ENCODE measurements at places on chromosomes 2 and 18.

DNA sequence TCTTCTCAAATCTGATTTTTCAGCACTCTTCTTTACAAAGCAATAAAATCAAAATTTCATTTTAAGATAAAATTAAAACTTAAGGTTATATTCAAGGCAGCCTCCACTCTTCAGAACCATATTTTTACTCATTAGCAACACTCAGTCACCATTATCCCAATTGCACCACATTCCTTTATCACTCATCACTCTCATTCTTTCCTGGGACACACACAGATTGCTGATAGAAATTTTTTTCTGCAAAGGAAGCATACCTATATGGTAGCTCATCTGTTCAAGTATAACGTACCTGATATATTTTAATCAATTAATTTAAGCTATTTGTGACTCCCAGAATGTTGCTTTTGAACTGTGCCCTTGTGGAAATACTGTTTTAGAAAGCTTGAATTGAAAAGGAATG, 1559.3 kb upstream of the ZEB2 start:
- no peak for DNase-seq

DNA sequence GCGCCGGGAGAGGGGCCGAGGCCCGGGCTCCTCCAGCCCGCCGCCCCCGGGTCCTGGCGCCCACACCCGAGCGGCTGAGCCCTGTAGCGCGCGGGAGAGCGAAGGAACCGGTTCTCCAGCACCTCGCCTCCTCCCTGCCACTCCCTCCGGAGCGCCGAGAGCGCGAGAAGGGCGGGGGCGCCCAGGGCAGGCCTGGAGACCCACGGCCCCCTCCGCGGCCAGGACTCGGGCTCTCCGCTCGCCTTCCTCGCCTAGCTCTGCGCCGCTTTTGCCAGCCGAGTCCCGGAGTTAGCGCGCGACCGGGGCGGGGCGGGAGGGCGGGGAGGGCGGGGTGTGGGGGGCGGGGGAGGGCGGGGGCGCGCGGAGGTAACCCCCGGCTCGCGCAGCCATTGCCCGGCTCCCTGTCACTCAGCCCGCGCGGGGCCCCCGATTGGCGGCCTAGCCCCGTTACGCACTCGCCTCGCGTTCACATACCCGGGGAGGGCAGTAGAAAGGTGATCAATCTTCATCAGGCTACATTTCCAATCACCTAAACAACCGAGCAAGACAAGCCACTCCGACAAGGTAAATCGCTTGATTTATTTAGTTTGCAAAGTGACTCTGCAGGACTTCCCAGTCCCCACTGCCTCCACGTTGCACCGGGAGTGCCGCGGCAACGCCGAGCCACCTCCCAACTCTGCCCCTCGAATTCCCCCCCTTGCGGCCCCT, at the start of gene OTX1:
Gene OTX1, plus strand, starts transcription at position 497 of the 708 bp plus-strand sequence. CDS start 2,161 bp downstream, outside the sequence.
- no peak for DNase-seq

- no peak for DNase-seq
Observed at GRCh38 chr2:57760381-57760801, 286.2 kb upstream of the VRK2 start.

GRCh38 chr2:43169099-43169945, 57.1 kb downstream of the ZFP36L2 start:
- DNase-seq: no peak

DNA sequence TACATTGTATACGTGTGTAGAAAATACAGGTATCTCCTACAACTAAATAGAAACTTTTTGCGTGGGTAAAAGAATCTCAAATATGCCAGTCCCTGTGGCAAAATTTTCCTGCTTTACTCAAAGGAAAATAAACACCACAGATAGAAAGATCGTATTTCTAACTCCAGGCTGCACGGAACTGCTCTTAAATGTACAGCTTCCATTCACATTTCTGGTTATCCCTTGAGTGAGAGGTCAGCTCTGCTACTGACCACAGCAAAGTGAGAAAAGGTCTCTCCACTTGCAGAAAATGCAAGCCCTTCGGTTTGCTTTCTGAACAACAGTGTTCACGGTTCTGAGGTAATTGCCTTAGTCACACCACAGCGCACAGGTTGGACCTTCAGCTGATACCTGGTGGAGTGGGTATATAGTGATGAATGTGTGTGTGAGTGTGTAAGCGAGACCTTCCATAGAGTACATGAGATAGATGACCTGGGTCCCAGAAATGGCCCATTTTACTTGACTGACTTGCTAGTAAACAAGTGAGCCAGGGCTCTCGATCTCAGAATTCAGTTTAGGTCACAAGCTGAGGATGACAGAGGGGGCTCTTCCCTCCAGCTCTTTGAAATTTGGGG, 52.1 kb downstream of the ALPK2 start:
- no peak for DNase-seq

GRCh38 chr2:203240491-203240890, 1.7 kb downstream of the CYP20A1 start:
- DNase-seq: no peak

GRCh38 chr2:36572719-36573059, 25.3 kb downstream of the FEZ2 start:
- no peak for DNase-seq

GRCh38 chr2:168601741-168602140, 145.7 kb downstream of the CERS6 start:
- no peak for DNase-seq

DNA sequence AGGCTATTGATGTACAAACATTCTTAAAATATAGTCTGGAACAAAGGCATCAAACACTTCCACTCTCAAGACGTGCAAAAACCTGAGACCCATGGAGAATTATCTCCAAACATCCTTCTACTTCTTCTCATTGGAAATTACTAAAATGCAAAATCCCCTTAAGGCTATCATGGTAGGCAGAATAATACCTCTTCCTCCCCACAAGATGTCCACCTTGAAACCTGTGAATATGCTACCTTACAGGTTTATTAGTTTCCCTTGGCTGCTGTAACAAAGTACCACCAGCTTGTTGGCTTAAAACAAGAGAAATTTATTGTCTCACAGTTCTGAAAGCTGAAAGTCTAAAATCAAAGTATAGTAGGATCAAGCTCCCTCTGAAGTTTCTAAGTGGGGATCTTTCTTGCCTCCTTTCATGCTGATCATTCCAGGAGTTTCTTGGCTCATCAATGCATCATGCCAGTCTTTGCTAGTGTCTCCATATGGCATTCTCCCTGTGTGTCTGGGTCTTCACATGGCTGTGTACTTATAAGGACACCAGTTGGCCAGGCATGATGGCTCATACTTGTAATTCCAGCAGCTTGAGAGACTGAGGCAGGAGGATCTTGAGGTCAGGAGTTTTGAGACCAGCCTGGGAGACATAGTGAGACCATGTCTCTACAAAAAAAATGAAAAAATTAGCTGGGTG, 163.7 kb upstream of the NCK2 start:
- no peak for DNase-seq

DNA sequence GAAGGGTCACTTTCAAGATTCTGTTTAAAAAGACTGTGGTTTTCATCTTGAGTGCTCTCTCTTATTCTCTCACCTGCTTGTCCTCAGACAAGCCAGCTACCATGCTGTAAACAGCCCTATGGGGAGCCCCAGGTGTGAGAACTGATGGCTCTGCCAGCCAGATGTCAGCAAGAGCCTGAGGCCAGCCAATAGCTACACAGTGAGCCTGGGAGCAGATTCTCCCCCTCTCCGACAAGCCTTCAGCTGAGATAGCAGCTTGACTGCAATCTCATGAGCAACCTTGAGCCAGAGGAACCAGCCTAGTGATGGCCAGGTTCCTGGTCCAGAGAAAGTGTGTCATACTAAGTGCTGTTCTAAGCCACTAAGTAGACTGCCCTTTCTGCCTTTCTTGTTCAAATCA, 272.1 kb downstream of the NAPG start:
- DNase-seq: no peak

All from activated T-helper 1 cell treated with anti-CD3 and anti-CD28 coated beads, Interleukin-2, amount 50 U/mL, for 16 hours (primary cell).